RWPE1 (cell line): ENCODE measurements at places on chromosomes 3 and 15.
A peak's percentile ranks its signal among the peaks of the same experiment; 100 is the strongest.

- DNase-seq, result no peak
These were observed 66.0 kb downstream of the STAC start for GRCh38 chr3:36446276-36446675.

GRCh38 chr3:23487015-23487414 lies 283.9 kb downstream of the UBE2E2 start:
- DNase-seq, result no peak

- DNase-seq, result no peak
These were observed 93.6 kb upstream of the FAM174B start for GRCh38 chr15:92749216-92749615.

DNA sequence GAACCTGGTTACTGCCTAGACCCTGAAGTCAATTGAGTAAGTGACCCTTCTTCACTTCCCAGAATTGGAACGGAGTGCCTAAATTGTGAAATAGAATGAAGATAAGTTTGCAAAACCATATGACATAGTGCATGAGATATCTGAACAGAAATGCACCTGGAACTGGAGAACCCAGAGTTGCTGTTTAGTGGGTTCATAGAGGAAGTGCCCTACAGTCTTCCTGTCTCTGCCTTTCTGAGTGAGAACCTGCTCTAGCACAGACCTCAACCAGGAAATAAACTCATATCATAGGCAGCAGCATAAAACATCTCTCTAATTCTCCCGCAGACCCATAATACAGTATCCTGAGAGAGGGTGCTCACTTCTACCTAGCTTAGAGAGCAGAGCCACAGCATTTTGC lies 82.9 kb downstream of the EOMES start:
- no peak for DNase-seq

GRCh38 chr15:40244961-40245523 lies 6.2 kb downstream of the PAK6 start:
- DNase-seq, result no peak

GRCh38 chr3:194740859-194741491 lies 55.3 kb downstream of the FAM43A start:
- peak; percentile 65 for DNase-seq
